ENCODE measurements at places on chromosomes 3 and 15.
A peak's percentile ranks its signal among the peaks of the same experiment; 100 is the strongest.

- no peak for DNase-seq
Measured at GRCh38 chr3:110806924-110807323, 264.7 kb upstream of the NECTIN3 start.

- no peak for DNase-seq
Measured at GRCh38 chr3:4332991-4333390, 29.8 kb downstream of the SETMAR start.

DNA sequence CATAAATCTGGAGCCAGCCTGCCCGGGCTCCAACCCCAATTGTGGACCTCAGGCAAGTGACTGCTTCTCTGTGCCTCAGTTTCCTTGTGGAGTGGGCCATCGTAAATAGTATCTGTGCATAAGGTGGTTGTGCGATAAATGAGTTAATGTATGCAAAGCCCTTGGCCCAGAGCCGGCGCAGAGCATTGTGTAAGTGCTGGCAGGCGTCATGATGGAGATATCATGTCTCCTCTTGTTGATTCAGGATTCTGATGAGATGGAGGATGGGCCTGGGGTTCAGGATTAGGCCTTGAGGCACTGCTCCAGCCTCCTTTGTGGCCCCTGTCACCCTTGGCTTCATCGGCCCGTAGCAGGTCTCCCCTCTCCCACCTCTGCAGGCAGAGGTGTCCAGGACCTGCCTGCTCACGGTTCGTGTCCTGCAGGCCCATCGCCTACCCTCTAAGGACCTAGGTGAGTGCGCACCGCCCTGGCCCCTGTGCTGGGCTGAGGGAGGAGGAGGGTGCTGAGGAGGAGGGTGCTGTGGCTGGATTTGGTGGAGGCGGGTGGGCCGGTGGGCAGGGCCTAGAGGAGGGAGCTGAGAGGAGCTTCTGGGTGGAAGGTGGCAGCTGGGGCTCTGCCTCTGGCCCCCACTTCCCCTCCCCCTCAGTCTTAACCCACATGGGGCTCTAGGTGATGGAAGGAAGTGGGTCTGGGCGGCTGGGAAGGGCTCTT is 1.3 kb downstream of the PLA2G4B start:
- no peak for DNase-seq

GRCh38 chr3:155302891-155303290 is 9.4 kb upstream of the STRIT1 start:
- DNase-seq = no peak

DNA sequence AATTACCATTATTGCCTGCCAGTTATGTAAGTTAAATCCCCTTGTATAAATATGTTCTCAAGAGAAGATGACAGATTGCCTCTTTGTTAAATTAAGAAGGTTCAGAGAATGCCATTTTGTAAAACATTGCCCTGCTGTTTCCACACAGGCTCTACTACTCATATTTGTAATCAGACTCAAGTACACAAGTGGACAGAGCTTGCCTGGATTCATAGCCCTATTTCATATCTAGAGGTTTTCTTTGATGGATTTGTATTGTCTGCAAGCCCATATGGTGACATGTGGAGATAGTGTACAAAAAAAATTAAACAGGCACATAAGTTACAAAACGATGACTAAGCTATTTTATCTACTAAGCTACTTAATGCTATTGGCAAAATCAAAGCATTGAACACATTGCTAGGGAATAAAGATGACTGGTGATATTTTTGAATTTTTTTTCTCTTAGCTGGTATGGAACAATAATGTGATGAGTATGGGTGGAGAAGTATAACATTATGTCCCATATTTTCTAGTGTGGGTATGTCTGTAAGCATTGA is 1286.6 kb upstream of the ALCAM start:
- DNase-seq = no peak

GRCh38 chr3:9248522-9249271 is 749 bp downstream of the SRGAP3 start:
- DNase-seq = no peak

- no peak for DNase-seq
Measured at GRCh38 chr3:15638193-15638890, 36.8 kb downstream of the BTD start.

- DNase-seq = peak; percentile 25
Measured at GRCh38 chr3:122577409-122578031, at the start of gene PARP15. Gene PARP15, plus strand, starts transcription at chr3:122577650. Its CDS starts 18 bp downstream, at chr3:122577668.

DNA sequence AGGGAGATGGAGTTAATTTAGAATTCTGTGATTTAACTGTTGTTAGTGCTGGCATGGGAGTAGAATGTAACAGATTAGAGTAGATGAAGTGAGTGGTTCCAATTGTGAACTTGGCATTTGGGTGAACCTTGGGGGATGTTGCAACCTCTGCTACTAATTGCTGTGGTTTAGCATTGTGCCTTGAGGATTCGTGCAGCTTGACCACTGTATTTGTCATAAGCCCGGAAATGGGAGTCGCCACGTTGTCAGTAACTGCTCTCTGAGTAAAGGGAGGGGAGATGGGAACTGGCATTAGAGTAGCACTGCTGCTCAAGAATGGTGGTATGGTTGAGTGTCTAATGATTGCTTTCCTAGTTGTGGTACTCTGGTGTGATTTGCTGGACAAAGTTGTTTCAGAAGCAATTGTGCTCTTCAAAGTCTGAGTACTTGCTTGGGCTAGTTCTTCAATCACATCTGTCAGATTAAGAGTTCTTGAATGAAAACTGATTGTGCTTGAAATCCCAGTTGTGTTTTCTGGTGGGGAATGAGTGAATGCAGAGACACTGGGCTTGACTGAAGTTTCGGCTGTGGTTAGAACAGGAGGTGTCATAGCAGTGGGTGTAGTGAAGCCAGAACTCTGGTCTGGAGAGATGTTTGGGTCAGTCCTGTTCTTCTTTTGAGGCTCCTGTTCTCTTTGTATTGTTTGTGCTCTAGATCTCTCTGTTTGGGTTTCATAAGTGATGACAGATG is 15.4 kb downstream of the IGSF10 start:
- DNase-seq = no peak

DNA sequence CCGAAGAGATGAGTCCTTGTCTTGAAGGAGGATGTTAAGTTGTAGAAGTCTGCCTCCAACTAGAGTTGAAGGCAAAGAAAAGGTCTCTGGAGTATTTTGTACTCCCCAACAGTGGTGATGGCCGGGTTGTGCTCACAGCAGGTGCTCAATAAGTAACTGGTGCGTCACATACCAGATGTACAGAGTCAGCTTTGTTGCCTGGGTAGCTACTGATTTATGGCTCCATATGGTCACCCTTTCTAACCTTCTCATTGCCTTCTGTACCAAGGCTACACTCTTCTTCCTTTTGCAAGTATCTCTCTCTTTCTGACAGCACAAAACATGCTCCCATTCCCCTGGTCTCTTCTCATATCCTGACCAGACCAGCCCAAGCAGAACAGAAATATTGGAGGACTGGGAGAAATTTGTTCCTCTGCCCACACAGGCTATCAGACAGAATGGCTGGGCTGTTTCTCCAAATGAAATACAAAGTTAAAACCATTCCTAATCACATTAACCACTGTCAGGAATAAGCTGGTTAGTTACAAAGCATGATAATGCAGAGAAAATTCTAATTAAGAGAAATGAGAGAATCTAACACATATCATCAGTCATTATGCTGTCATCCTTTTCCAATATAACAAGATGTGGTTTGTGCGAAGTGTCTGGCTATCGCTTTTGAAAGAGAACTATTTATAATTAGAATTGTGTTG is 150.1 kb upstream of the LRRN1 start:
- no peak for DNase-seq

- peak; percentile 8 for DNase-seq
Measured at GRCh38 chr15:64622410-64623260, 152.8 kb downstream of the RBPMS2 start.

- DNase-seq = no peak
Measured at GRCh38 chr3:21790466-21790865, 39.5 kb upstream of the ZNF385D start.

- no peak for DNase-seq
Measured at GRCh38 chr3:17412950-17413530, 329.4 kb downstream of the TBC1D5 start.

- no peak for DNase-seq
Measured at GRCh38 chr3:152516216-152516615, 247.5 kb downstream of the MBNL1 start.

- DNase-seq = no peak
Measured at GRCh38 chr3:27535809-27536392, 51.7 kb upstream of the SLC4A7 start.

GRCh38 chr15:37041042-37041441 is 59.3 kb downstream of the MEIS2 start:
- DNase-seq = no peak

DNA sequence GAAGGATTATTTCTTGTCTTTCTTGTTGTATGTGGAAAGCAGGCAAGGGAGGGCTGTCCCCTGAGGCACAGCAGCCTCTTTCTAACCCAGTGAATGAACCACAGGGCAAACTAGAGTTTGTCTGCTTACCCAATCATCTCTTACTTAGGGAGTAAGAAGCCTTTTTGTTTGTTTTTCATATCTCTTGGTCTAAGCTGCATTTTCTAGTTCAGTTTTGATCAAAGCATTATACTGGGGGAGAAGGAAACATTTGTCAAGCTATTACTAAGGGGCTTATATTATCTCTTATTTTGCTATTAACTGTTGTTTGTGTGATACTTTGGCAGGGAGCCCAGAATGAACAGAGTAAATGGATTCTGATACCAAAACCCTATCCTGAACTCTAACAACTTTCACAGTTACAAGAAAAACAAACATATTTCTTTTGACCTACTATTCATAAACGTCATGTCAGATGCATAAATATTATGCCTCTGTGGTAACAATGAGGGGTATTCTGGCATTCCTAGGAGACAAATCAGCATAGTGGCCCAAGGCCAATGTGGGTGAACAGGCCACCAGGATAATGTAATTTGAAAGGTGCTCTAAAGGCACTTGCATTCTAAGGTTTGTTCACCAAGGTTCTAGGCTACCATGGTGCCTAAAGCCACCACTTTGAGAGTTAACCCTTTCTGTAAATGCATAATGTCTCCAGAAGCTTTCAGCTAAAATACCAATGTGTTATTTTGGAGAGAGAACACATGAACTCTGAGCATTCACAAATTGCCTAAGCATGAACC is 271.6 kb upstream of the ZPLD1 start:
- no peak for DNase-seq

DNA sequence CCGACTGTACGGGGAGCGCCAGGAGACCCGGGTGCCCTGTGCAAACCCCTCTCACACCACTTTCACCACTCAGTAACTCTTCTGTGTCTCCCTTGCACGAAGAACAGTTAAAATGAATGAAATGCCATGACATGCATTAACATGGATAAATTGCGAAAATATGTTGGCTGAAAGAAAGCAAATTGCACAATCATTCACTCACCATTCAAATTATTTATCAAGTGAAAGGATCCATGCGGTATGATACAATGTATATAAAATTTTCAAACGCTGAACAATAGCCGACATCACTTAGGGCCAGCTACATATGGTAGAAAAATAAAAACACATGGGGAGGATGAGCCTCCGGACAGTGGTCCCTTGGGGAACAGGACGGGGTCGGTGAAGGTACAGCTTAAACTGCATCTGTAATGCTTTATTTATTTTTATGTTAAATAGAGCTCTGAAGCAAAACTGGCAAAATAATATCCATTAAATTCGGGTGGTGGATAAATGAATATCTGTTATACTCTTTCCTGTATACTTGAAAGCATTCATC is 45.9 kb downstream of the SLC12A8 start:
- no peak for DNase-seq

DNA sequence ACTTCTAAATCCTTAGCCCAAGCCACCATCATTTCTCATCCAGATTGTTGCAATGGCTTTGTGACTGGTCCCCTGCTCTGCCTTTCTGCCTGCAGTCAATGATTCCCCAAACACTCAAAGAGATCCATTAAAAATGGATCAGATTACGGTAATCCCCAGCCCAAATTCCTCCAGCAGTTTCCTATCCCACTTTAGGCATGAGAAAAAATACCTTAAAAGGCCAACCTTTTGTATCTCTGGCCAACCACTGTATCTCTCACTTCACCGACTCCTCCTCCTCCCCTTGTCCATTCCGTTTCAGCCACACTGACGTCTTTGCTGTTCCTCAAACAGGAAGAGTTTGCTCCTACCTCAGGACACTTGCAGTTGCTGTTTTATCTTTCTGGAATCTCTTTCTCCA is 20.9 kb upstream of the IL1RAP start:
- DNase-seq = no peak

DNA sequence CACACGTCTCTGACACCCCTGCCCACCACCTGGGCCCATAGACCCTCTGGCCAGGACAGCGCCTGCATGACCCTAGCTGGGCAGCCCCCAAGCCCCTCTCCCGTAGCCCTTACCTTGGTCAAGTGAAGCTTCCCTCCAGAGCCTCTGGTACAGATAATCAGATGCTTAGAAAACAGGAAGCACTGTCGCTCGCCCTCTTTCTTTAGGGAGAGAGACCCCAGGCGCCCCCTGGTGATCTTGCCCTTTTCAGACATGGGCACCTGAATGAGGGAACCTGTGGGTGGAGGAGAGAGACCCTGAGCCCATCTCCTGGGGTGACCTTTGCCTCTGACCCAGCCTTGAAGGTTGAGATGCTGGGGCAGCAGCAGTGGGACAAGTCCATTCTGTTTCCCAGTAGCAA is 65.4 kb downstream of the RASGRF1 start:
- no peak for DNase-seq

GRCh38 chr3:154971771-154972326 is 108.3 kb upstream of the MME start:
- DNase-seq = no peak

DNA sequence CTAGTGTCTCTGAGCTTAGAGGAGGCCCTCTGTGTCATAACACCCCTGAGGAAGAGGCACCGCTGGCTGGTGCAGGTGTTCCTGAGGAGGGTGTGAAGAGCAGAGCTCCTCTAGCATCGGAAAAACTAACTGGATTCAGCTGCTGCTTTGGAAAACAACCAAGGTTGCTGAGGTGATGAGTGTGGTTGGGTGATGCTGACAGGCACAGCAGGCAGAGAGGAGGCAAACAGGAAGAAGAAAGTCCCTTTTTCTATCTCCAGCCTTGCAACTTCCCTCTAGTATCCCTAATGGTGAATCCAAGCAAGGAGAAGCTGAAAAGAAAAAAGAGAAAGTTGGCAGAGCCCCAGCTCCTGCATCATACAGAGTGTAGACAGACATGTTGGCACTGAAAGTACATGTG is 3.8 kb upstream of the OR4F15 start:
- no peak for DNase-seq

- no peak for DNase-seq
Measured at GRCh38 chr15:44554934-44555723, 18.2 kb downstream of the EIF3J start.

DNA sequence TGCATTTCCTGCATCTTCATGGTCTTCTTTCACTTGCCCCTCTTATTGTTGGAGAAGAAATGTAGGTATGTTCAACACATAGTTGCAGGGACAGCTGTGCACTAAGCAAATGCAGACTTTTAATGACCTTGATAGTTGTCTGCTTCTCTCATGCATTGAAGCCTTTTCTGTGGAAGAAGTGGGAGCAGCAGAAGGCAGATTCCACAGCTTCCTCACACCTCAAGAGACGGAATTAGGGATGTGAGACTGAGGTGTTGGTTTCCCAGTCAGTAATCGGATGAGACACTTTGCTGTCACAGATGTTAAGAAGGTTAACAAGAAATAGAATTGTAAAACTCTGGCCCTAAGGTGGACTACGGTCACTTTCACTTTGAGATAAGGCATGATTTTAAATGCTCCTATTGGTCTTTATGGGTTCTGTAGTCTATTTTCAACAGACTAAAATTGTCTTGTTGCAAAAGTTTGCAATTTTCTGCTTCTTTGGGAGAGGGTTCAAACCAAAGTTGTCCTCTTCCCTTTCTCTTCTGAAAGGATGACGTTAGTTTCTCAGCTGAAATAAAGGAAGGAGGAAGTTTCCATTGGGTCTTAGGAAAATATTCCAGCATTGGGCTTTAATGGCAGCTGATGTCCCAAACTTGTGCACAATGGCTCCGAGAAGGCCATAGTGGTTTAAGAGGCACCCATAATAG is 117.4 kb downstream of the LPP start:
- no peak for DNase-seq

GRCh38 chr3:8578282-8578681 is 66.3 kb downstream of the SSUH2 start:
- no peak for DNase-seq

All from activated T-helper 1 cell treated with anti-CD3 and anti-CD28 coated beads, Interleukin-2, amount 50 U/mL, for 16 hours (primary cell).